ENCODE measurements at places on chromosomes 13 and 19. TPM values are rescaled to one million over a fixed set of nuclear protein-coding genes. Genes with fewer than 3 reads are reported as not detected.

DNA sequence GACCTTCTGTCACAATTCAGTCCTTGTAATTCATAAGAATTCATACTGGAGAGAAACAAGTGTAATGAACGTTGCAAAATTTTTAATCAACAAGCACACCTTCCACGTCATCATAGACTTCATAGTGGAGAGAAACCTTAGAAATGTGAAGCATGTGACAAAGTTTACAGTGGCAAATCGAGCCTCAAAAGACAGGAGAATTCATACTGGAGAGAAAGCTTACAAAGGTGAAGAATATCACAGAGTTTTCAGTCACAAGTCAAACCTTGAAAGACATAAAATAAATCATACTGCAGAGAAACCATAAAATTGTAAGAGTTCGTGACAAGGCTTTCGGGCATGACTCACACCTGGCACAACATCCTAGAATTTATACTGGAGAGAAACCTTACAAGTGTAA is 24.6 kb downstream of the ZNF813 start:
- DNase-seq: no peak

- no peak for DNase-seq
Observed at GRCh38 chr13:101757446-101758039, 305.1 kb downstream of the ITGBL1 start.

DNA sequence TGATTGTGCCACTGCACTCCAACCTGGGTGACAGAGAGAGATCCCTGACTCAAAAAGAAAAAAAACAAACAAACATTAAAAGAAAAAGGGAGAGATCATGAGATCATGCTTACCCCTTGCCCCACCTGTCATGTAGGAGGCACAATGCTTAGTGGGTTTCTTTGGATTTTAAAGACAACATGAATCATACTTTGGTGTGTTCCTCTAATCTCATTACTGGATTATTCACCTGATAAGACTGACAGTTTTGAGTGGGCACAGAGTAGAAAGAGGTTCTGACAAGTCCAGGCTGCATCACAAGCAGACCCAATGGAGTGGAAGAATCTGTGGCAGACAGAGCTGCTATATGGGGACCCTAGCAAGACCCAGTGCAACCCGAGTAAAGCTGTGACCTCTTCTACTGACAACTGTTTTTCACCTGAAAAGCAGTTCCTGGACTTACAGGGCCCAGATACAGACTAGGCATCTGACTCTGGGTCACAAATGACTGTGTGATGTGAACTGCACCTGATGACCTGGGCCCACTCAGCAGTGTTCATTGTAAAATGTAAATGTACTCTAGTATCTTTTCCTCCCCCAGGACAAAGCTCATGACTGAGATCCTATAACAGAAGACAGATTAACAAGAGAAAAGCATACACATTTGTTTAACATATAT is 28.9 kb upstream of the USP12 start:
- no peak for DNase-seq

- no peak for DNase-seq
Observed at GRCh38 chr13:113410472-113411201, 42.7 kb downstream of the ADPRHL1 start.

DNA sequence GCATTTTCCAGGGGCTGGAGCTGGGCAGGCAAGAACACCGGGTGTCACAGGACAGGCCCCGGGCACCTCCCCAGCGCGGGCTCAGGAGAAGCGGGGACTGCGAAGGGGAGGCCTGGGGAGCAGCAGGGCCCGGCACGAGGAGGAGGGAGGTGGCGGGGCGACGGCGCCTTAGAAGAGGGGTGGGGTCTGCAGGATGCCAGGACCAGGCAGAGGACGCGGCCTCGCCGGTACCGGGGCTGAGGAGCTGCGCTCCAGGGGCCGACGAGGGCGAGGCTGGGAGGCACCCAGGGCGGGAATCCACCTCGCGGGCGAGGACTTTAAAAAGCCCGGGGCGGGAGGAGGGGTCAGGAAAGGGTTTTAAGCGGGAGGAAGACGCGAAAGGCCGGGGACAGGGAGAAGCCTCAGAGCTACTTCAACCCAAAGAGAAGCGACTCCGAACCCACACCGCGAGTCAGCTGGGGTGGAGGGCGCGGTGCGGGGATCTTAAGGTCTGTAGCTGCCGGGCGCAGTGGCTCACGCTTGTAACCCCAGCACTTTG is 665 bp downstream of the ZNF347 start:
- no peak for DNase-seq

- no peak for DNase-seq
Observed at GRCh38 chr19:18160493-18160970, 7.6 kb downstream of the PIK3R2 start.

- DNase-seq: no peak
Observed at GRCh38 chr13:58955546-58956385, 1208.0 kb downstream of the DIAPH3 start.

- no peak for DNase-seq
Observed at GRCh38 chr13:48405875-48406274, 7.0 kb downstream of the LPAR6 start.

The MYH14 gene
- 53.2 TPM for polyA plus RNA-seq

DNA sequence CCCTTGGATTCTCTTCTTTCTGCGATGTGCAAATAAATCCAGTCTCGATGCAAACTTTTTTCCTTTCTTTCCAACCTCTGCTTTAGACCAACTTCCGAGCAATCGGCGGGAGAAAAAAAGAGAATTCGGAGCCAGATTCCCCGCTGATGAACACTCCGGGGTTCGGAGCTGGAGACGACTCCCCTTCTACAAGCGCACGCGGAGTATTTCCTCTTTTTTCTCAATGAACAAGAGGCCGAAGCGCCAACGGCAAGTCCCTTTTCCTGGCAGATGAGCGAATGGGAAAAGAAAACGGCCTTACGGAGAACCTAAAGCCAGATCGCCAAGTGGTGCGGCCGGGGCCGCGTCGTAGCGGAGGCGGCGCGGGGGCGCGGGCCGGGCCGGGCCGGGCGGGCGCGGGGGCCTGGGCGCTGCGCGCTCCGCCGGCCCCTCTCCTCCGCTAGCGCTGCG is 250 bp downstream of the SPRY2 start:
- no peak for DNase-seq

- DNase-seq: no peak
Observed at GRCh38 chr13:77510156-77510555, 25.4 kb upstream of the SCEL start.

DNA sequence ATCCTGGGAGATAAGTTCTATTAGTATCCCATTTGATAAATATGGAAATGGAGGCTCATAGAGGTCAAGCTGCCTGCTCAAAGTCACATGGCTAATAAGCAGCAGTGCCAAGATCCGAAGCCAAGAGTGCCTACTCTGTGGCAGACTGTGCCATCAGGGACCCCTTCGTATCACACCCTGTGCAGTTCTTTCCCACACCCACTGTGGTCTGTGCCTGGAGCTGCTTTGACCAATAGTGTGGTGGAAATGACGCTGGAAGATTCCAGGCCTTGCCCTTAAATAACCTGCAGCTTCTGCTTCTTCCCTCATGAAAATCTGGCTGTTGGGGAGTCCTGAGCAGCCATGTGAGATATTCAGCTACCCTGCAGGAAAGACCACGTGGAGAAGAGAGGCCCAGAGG is 10.1 kb downstream of the OPA3 start:
- no peak for DNase-seq

DNA sequence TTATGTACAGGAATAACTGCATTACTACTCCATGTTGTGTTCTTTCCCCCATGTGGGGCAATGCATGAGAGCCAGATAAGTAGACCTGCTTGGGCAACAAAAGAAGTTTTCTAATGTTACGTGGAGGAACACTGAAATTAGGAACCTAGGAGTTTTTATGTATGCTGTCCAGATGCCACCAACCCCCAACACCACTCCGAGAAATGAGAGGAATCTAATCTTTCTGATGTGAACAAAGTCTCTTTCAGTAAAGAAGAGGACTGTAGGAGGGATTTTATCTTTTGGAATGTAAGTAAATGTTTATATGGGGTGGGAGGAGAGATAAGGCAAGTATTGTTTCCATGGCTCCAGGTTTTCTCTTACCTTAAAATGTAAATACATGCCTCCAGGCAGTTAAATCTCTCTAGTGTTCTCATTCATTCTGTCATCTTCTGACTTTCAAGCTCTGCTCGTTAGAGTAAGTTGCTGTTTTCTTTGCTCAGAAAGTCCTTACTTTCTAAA is 820.6 kb downstream of the PCDH17 start:
- no peak for DNase-seq

DNA sequence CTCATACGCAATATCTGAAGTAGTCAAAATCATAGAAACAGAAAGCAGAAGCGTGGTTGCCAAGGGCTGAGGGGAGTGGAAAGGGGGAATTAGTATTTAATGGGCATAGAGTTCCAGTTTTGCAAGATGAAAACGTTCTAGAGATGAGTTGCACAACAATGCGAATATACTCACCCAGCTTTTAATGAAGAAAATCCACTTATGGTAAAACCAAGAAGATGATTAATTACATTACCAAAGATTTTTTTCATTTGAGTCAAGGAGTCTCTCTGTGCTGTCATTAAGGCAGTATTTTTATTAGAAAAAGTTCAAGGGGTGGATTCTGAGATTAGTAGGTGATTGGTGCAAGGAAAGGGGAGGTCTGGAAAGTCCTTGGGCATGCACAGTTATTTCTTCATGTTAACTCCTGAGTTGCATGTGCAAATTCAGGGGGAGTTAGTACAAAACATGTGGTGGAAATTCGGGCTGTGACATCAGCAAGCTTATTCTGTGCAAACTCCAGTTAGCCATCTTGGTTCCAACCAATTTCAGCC is 6.9 kb upstream of the CBY2 start:
- DNase-seq: no peak

DNA sequence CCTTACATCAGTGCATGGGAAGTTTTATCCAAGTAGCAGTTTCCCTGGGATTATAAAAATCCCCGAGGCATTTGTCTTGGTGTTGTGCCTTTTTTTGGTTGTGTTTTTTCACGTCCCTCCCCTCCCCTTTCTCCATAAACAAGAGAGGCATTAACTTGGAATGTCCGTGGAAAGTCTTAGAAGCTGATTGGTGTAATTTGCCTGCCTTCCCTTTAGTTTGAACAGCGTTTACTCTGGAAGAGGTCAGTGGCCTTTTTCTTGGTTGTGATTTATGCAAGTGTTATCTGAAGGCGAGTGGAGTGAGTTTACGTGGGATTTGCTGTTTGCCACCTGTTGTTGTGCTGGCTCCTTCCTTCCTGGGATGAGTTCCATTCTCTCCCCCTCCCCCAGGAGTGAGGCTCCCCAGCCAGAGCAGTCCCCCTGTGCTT is 7.2 kb downstream of the ACTN4 start:
- no peak for DNase-seq

GRCh38 chr13:102028868-102029267 is 373.0 kb downstream of the FGF14 start:
- DNase-seq: no peak

- DNase-seq: no peak
Observed at GRCh38 chr19:53507523-53508442, 30.2 kb upstream of the ZNF331 start.

Measured in forelimb muscle (tissue), 1 donor.